Aorta (tissue), 5 donors: ENCODE measurements at places on chromosomes 3 and 15. TPM values are rescaled to one million over a fixed set of nuclear protein-coding genes. Genes with fewer than 3 reads are reported as not detected.

DNA sequence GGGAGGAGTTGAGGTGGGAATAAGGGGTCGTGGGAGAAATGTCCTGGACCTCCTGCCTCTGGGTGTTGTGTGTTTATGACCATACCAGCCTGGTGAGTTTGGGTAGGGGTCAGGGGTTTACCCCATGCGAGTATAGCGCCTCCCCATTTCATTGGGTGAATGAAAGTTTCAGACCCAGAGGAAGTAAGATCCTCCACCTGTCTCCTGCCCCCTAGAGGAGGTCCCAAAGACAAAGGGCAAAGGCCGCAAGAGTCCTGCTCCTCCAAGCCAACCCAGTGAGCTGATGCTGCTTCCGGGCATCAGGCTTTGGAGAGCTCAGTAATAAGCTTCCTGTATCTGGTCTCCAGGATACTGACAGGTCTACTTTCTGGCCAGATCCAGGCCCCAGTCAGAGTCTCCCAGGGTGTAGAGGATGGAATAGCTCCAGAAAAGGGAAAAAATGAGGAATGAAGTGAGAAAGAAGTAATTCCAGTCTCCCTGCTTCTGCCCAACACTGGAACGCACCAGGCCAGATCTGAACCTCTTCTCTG lies 6.4 kb upstream of the TBC1D21 start:
- no peaks in the 10 kb centered on the region for H3K4me1 ChIP-seq
- DNase-seq, result no peak
- H3K27me3 ChIP-seq, result no peaks in the 10 kb centered on the region
- H3K36me3 ChIP-seq, result no peaks in the 10 kb centered on the region

- DNase-seq, result no peak
- no peaks in the 10 kb centered on the region for H3K4me1 ChIP-seq
- H3K36me3 ChIP-seq, result no peaks in the 10 kb centered on the region
- no peak overlapping the region for H3K27ac ChIP-seq
Measured at GRCh38 chr3:159458010-159458409, 530.6 kb upstream of the IL12A start.

- no peak overlapping the region for H3K4me3 ChIP-seq
- no peaks in the 10 kb centered on the region for H3K36me3 ChIP-seq
- H3K27me3 ChIP-seq, result no peaks in the 10 kb centered on the region
- DNase-seq, result no peak
- no peaks in the 10 kb centered on the region for H3K4me1 ChIP-seq
- H3K27ac ChIP-seq, result no peak overlapping the region
Measured at GRCh38 chr15:77773903-77774302, 141.2 kb upstream of the LINGO1 start.

- no peaks in the 10 kb centered on the region for H3K27me3 ChIP-seq
- no peak overlapping the region for H3K27ac ChIP-seq
- H3K36me3 ChIP-seq, result peaks cover 4% of the 10 kb centered on the region
- H3K4me1 ChIP-seq, result no peaks in the 10 kb centered on the region
Measured at GRCh38 chr3:149152420-149152819, 23.0 kb downstream of the HPS3 start.

GRCh38 chr3:140406655-140407054 lies 271.2 kb upstream of the TRIM42 start:
- no peak overlapping the region for H3K4me3 ChIP-seq
- H3K27me3 ChIP-seq, result no peaks in the 10 kb centered on the region
- no peaks in the 10 kb centered on the region for H3K4me1 ChIP-seq
- H3K36me3 ChIP-seq, result no peaks in the 10 kb centered on the region

DNA sequence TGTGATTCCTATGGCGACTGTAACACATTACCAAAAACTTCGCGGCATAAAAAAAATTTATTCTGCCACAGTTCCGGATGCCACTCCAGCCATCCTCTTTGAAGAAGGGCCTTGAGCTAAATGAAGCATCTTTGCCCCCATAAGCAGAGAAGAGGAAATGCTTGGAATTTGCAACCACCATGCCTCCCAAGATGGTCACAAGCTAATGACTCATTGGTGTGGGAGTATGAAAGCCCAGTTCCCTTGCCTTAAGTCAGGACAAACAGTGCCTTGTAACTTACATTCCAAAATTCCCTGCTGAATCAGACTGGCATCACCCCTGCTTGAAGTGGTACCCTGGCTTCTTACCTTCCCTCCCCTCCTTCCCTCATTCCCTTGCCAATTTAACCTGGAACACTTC lies 1077.4 kb downstream of the EPHA3 start:
- H3K27ac ChIP-seq, result no peak overlapping the region
- no peaks in the 10 kb centered on the region for H3K4me1 ChIP-seq
- H3K27me3 ChIP-seq, result no peaks in the 10 kb centered on the region
- DNase-seq, result no peak
- H3K4me3 ChIP-seq, result no peak overlapping the region
- no peaks in the 10 kb centered on the region for H3K36me3 ChIP-seq

- H3K4me1 ChIP-seq, result no peaks in the 10 kb centered on the region
- no peaks in the 10 kb centered on the region for H3K36me3 ChIP-seq
- no peak overlapping the region for H3K4me3 ChIP-seq
- no peak overlapping the region for H3K27ac ChIP-seq
- DNase-seq, result no peak
- H3K27me3 ChIP-seq, result no peaks in the 10 kb centered on the region
Measured at GRCh38 chr3:65846936-65847335, 191.8 kb downstream of the MAGI1 start.

- H3K27ac ChIP-seq, result no peak overlapping the region
- H3K36me3 ChIP-seq, result no peaks in the 10 kb centered on the region
- no peaks in the 10 kb centered on the region for H3K4me1 ChIP-seq
- H3K27me3 ChIP-seq, result peaks cover 2% of the 10 kb centered on the region
- H3K4me3 ChIP-seq, result no peak overlapping the region
- no peak for DNase-seq
Measured at GRCh38 chr3:170440344-170440743, 21.7 kb downstream of the CLDN11 start.

- no peak for DNase-seq
- no peak overlapping the region for H3K4me3 ChIP-seq
- H3K27me3 ChIP-seq, result no peaks in the 10 kb centered on the region
Measured at GRCh38 chr3:27661797-27662196, 60.3 kb downstream of the EOMES start.

DNA sequence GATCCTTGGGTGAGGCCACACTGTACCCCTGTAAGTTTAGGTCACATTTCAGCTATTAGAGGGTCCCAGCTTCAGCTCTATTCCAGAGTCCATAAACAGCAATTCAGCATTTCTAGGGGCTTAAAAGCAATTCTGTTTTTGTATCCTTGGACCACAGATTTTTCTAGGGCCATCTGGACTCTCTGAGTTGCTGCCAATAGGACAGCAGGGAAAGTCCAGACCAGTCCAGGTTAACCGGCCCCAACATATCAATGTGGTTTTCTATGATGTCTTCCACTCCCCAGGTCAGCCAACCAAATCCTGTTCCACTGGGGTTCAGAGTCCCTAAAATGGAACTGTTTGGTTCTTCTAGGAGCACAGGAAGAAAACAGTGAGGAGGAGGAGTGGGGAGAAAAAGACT lies 40.0 kb downstream of the TYRO3 start:
- H3K4me1 ChIP-seq, result no peaks in the 10 kb centered on the region
- H3K4me3 ChIP-seq, result no peak overlapping the region
- H3K36me3 ChIP-seq, result no peaks in the 10 kb centered on the region
- H3K27me3 ChIP-seq, result no peaks in the 10 kb centered on the region

DNA sequence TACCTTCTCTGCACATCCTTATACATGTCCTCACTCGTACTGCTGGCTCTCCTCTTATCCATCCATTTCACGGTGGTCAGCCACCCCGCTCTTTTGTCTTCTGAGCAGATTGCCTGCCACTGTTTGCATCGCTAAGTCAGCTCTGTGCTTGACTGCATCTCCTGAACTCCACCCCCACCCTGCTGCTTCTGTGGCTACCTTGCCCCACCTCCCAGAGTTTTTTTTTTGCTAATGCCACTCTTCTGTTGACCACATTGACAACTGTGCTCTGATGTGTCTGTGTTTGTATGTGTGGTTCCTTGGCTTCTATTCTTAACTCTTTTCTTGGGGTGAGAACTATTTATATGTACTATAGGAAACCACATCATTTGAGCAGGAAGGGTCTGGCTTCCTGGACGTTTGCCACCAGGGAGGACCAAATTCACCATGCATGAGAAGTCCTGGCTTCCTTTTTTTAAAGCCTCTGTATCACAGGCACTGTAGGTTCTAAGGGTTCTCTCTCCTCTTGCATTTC lies 12.8 kb upstream of the MTMR10 start:
- no peaks in the 10 kb centered on the region for H3K27me3 ChIP-seq
- H3K4me3 ChIP-seq, result no peak overlapping the region
- H3K27ac ChIP-seq, result no peak overlapping the region

GRCh38 chr3:36790765-36791164 lies 26.4 kb upstream of the DCLK3 start:
- no peaks in the 10 kb centered on the region for H3K27me3 ChIP-seq
- H3K4me1 ChIP-seq, result no peaks in the 10 kb centered on the region
- no peak for DNase-seq
- H3K27ac ChIP-seq, result no peak overlapping the region
- H3K4me3 ChIP-seq, result no peak overlapping the region

DNA sequence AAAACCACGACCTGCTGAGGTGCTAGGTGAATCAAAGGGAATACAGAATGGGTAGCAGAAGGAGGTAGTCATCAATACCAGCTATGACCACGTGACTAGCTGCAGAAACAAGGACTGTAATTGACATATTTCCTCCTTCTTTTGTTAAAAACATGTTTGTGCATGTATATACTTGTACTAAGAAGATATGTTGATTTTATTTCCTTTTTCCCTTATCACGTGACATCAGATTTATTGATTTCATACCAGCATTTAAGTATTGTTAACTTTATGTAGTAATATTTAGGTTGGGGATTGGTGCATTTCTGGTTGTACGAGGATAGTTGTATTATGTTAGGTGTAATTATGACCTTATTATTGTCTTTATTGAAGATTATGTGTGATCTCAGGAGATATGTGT lies 36.2 kb downstream of the PEX5L start:
- H3K36me3 ChIP-seq, result no peaks in the 10 kb centered on the region
- H3K4me3 ChIP-seq, result no peak overlapping the region

DNA sequence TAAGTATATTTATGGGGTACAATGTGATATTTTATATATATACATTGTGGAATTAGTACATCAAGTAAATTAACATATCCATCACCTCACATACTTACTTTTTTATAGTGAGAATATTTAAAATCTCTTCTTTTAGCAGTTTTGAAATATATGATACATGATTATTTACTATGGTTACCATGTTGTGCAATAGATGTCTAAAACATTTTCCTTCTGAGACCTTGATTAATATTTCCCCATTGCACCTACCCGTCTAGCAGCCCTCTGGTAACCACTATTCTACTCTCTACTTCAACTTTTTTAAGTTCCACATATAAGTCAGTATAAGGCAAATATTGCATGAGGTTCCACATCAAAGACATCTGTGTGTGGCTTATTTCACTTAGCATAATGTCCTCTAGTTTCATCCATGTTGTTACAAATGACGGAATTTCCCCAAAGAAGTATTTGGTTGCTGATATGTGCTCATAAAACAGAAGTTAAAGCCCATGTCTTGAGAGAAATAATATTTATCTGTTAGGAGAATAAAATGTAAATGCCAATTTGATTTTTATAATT lies 29.6 kb upstream of the NFKBIZ start:
- DNase-seq, result no peak
- no peak overlapping the region for H3K4me3 ChIP-seq
- no peaks in the 10 kb centered on the region for H3K36me3 ChIP-seq
- H3K4me1 ChIP-seq, result no peaks in the 10 kb centered on the region
- H3K27ac ChIP-seq, result no peak overlapping the region

- no peaks in the 10 kb centered on the region for H3K4me1 ChIP-seq
- H3K36me3 ChIP-seq, result no peaks in the 10 kb centered on the region
- DNase-seq, result no peak
- H3K4me3 ChIP-seq, result no peak overlapping the region
- no peak overlapping the region for H3K27ac ChIP-seq
Measured at GRCh38 chr3:78839693-78840092, 928.1 kb downstream of the ROBO1 start.

ACTRT3 gene
- 1.3 TPM for polyA plus RNA-seq

PLSCR2 gene
- not detected for polyA plus RNA-seq

YEATS2 gene
- polyA plus RNA-seq, result 9.8 TPM

PLA2G4F gene
- 1.5 TPM for polyA plus RNA-seq

GNAT1 gene
- polyA plus RNA-seq, result not detected

IMPDH2 gene
- polyA plus RNA-seq, result 47.6 TPM

SST gene
- polyA plus RNA-seq, result 6.1 TPM
